ENCODE measurements at places on chromosomes 4 and X. TPM values are rescaled to one million over a fixed set of nuclear protein-coding genes. Genes with fewer than 3 reads are reported as not detected.

The ATP8A1 gene
- 9.2 TPM for total RNA-seq

The RAB41 gene
- not detected for total RNA-seq

The ASMT gene
- not detected for total RNA-seq

The UGT2A2 gene
- total RNA-seq: not detected

Data from G401 (cell line).